ENCODE measurements at places on chromosomes 16 and 17.

- DNase-seq, result no peak
These were observed 29.5 kb upstream of the PIK3R6 start for GRCh38 chr17:8896641-8897635.

- no peak for DNase-seq
These were observed 8.1 kb upstream of the KDM8 start for GRCh38 chr16:27195076-27195741.

DNA sequence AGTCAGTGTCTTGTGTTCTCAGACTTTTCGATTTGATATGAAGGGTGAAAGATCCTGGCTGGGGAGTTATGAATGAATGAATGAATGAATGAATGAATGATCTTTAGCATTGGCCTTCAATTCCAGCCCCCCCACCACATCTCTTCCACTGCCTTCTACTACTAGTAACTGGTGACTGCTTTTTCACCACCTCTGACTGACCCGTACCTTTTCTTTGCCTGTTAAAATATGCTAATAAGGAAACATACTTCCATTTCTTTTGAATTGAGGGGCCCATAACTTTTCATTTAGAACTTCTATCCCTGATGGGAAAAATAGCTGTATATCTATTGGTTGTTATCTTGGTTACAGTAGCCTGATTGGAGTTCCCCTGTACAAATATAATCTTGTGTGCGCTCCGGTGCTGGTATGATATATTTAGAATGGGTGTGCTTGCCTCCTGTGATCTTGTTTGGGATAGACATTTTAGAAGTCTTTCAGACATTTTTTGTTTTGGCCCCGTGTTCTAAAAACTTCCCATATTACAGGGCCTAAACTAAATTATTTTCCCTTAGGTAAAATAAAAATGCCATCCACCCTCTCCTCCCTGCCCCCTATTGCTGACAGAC lies 3.4 kb downstream of the LYRM1 start:
- DNase-seq, result no peak

GRCh38 chr16:72934636-72935403 lies 113.1 kb downstream of the ZFHX3 start:
- DNase-seq, result no peak

- DNase-seq, result no peak
These were observed 99.4 kb downstream of the SALL1 start for GRCh38 chr16:51051671-51052070.

DNA sequence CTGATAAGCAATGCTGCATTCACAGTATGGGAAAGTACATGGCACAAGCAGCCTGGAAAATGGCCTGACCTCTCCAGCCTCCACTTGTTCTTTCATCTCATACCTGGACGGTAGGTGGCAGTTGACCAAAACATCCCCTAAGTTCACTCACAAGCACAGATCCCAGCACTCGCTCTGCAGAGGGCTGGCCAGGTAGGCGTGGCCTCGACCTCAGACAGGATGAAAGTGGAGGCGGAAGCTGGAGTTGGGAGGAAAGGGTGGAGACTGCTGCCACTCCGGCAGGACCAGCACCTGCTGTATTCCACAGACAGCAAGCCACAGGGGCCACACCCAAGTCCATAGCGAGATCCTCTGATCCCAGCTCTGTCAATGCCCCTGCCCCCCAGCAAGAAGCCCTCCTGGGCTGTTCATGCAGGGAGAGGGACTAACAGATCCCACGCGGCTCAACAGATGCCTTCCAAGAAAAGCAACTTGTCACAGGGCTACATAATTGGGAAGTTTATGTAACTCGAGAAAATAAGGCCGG lies 31.3 kb downstream of the ZCCHC14 start:
- no peak for DNase-seq

- no peak for DNase-seq
These were observed 58.0 kb upstream of the CLEC18A start for GRCh38 chr16:69893106-69893505.

- DNase-seq, result no peak
These were observed 10.6 kb upstream of the AATK start for GRCh38 chr17:81176666-81177065.

GRCh38 chr16:85637808-85638647 lies 24.9 kb downstream of the GSE1 start:
- no peak for DNase-seq

DNA sequence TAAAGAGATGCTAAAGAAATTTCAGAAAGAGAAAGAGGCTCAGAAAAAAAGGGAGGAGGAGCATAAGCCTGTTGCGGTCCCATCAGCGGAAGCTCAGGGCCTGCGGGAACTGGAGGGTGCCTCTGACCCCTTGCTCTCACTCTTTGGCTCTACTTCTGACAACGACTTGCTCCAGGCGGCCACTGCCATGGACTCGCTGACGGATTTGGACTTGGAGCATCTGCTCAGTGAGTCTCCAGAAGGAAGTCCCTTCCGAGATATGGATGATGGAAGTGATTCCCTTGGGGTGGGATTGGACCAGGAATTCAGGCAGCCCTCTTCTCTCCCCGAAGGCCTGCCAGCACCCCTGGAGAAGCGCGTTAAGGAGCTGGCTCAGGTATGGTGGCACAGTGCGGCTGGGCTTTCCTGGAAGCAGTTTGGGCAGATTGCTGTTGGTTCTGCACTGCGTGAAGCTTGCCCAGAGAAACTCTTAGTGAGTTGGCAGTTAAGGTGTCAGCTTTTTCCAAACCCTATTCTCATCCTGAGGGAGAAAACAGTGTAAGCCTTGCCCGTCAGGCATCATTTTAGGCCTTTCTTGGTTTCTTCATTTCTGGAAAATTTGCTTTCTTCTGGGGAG lies 13.6 kb downstream of the UBN1 start:
- no peak for DNase-seq

GRCh38 chr17:385178-385835 lies 32.7 kb upstream of the RPH3AL start:
- no peak for DNase-seq

DNA sequence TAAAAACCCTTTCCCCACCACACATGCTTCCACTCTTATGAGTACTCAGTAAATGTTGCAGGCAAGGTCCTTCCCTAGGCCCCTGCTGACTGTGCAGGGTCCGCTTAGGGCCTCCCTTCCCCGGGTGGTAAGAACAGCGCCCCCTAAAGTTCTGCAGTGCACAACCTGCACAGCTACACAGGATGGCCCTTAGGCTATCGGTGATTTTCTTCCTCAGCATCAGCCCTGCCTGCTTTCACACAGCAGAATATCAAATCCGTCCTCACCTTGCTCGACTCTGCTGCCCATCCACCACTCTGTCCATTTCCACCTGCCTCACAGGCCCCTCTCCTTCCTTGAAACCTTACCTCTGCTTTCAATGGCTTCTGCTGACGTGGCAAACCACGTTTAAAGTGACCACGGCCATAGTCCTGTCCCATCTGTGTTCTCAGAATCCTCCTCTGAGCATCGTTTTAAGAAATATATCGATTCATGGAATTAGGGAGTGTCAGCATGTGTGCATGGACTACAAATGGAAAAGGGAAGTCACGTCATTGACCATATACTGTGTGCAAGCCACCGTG lies 51.4 kb upstream of the TMEM132E start:
- DNase-seq, result no peak

GRCh38 chr17:70288540-70289290 lies 119.4 kb downstream of the KCNJ2 start:
- no peak for DNase-seq

DNA sequence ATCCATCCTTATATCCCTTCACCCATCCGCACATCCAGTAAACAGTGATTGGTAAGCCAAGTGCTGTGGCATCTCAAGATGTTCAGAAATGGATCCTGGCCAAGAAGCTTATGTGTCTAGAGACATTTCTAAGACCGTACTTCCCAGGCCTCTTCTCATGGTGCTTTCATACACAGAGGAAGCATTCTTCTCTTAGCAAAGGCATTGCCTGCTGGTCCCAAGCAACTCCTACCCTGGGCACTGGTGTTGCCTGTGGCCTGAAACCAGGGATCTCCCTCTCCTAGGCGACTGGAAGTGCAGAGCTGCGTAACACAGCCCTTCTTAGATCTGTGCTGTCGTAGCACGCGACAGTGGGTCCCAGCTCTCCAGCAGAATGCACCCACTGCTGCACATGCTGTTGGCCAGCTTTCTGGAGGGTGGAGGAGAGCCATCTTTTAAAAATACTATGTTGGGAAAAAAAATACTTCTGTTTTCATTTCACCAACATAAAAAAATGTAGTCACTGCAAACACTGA lies 182.9 kb downstream of the CCDC182 start:
- DNase-seq, result no peak

GRCh38 chr16:89923640-89924296 lies 626 bp downstream of the TUBB3 start:
- no peak for DNase-seq

DNA sequence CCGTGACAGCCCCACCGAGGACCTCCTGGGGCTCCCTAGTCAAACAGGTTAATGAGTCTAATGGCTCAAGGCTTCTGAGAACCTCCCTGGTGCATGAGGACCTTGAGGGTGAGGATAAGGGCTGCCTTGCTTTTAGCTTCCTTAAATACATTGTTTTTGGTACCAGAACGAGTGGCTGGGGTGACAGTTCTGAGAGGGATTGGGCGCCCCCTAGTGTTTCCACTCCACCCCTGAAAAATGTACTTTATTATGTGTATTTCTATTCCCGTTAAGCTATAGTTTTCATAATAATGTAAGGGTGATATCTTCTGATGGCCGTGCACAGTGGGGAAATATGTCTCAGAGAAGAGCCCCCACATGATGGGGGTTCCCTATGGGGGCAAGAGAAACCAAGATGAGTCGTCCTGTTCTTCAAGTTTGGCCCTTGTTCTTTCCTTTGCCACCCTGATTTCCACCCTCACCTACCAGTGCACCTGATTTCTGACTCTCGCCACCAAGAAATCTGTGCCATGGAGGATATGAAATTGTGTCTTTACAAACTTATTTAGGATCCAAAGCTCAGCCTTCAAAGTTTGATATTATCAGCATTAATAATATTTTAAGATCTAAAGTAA lies 14.5 kb upstream of the VWA3A start:
- no peak for DNase-seq

GRCh38 chr16:22789281-22789945 lies 24.5 kb upstream of the HS3ST2 start:
- DNase-seq, result no peak

GRCh38 chr17:37375706-37376105 lies at the start of gene C17orf78:
TSS of gene C17orf78 (plus strand) at chr17:37375985. CDS start at chr17:37376093, 108 bp downstream.
- no peak for DNase-seq

DNA sequence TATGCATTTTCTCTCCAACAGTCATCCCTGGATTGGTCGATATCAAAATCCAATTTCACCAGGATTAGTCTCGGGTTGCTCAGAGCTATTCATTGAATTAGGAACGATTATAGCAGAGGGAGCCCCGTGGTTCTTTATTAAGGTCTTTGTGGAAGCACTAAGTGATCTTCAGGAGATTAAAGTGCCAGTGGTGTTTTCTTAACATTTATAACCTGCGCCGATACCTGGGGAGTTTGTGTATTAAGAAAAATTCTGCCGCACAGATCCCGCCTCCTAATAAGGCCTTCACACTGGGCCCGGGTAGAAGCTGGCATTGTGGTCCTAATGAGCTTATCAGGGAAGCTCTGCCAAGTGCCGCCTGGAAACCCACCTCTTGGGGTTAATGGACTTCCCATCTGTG lies 238.7 kb downstream of the RBFOX1 start:
- DNase-seq, result no peak

GRCh38 chr17:27366437-27366836 lies 72.5 kb downstream of the WSB1 start:
- DNase-seq, result no peak

- no peak for DNase-seq
These were observed 201.8 kb upstream of the CDH5 start for GRCh38 chr16:66164581-66165247.

GRCh38 chr17:61519139-61519538 lies 66.9 kb downstream of the TBX4 start:
- DNase-seq, result no peak

- no peak for DNase-seq
These were observed 690 bp downstream of the RPL23 start for GRCh38 chr17:38852771-38853291.

GRCh38 chr16:35011-35677 lies 18.3 kb downstream of the POLR3K start:
- no peak for DNase-seq

- DNase-seq, result no peak
These were observed 5.5 kb upstream of the PIEZO1 start for GRCh38 chr16:88790312-88791211.

DNA sequence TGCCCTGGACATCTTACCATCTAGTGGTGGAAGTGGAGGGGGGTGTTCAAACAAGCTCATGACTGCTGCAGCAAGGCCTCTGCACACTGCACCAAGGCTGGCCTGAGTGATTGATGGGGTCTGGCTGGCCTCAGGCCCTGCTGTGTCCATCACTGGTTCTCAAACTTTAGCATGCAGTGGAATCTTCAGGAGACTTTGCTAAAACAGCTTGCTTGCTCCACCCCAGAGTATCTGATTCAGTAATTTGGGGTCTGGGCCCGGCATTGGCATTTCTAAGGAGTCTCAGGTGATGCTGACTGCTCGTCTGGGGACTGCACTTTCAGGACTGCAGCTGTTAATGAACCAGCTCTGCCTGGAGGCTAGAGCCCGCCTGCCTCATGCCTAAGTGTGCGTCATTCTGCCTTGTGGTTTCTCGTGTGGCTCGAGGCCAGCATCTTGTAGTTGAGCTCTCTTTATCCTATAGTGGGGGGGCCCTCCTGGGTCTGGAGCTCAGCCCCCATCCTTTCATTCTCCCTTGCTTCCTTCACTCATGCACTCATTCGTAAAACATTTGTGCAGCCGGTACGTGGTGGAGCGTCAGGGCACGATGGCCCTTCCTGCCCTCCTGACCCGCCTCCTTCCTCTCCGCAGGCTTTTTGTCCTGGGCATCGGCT lies 4.1 kb downstream of the MGAT5B start:
- DNase-seq, result no peak

DNA sequence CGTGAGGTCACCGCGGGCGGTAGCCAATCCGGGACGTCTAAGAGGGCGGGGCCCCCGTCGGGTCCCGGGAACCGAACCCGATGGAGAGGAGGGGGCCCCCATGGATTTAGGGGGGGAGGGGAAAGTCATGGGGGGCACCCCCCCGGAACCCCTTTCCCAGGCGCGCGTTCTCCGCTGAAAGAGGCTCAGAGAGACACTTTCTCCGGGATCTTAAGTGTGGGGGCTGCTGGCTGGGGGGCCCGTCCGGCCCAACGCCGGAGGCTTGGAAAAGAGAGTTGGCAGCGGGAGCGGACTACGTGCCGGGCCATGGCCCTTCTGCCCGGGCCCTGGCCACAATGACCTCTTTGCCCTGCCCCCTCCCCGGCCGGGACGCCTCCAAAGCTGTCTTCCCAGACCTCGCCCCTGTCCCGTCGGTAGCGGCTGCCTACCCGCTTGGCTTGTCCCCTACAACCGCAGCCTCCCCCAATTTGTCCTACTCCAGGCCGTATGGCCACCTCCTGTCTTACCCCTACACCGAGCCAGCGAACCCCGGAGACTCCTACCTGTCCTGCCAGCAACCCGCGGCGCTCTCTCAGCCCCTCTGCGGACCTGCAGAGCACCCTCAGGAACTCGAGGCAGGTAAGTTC lies at the start of gene DLX4:
DLX4 (plus strand) TSS at position 57 of the 626 bp plus-strand sequence; CDS start at position 336, 279 bp downstream.
- DNase-seq, result no peak

- DNase-seq, result no peak
These were observed 37.8 kb upstream of the MYOCD start for GRCh38 chr17:12627781-12628451.

DNA sequence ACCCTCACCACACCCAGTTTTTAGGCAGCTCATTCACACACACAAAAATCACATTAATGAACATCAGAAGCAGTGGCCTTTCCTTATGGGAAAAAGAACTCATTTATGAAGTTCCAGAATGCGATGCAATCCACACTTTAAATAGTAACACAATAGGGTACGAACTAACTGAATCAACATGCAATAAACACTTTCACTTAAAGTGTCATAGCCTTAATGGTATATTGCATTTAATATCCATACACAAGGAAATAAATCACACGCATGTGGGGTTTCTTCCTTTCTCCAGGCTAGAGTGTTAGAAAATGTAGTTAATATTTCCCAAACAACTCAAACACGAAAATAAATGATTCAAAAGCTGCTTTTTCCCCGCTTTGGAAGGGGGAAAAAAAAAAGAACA lies 19.7 kb downstream of the ADCY9 start:
- DNase-seq, result no peak

Measured in esophagus squamous epithelium (tissue), 5 donors.